ENCODE measurements at places on chromosomes 12 and 14.

GRCh38 chr12:77835969-77836368 is 5.3 kb downstream of the NAV3 start:
- no peak for DNase-seq

GRCh38 chr14:87952307-87953094 is 40.5 kb downstream of the GALC start:
- DNase-seq, result no peak

- no peak for DNase-seq
These were observed at the start of gene COX8C for GRCh38 chr14:93346926-93347721. Gene COX8C, plus strand, starts transcription at chr14:93347182. Its CDS starts 87 bp downstream, at chr14:93347269.

- no peak for DNase-seq
These were observed 27.0 kb downstream of the SENP1 start for GRCh38 chr12:48078901-48079300.

GRCh38 chr12:28021704-28022103 is 49.2 kb upstream of the PTHLH start:
- DNase-seq, result no peak

GRCh38 chr12:41950455-41950854 is 194.2 kb downstream of the GXYLT1 start:
- DNase-seq, result no peak

- DNase-seq, result no peak
These were observed 200.2 kb downstream of the ANO6 start for GRCh38 chr12:45416126-45416525.

DNA sequence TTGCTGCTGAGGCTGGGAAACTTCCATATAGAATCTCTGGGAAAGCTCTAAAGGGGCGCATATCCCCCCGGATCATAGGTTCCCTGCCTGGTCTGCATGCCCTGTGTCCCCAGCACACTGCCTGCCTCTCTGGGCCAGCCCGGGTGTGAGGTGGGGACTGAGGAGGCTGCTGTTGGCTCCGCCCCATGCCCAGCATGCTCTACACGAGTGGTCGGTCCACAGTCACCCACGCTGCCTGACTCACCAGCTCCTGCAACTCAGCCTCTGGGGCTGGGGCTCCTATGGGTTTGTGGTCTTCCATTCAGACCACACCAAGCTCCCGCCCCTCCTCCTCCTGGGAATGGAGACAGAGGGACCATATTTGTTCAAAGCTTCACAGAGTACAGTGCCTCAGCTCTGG is 88.5 kb upstream of the ANO2 start:
- no peak for DNase-seq

DNA sequence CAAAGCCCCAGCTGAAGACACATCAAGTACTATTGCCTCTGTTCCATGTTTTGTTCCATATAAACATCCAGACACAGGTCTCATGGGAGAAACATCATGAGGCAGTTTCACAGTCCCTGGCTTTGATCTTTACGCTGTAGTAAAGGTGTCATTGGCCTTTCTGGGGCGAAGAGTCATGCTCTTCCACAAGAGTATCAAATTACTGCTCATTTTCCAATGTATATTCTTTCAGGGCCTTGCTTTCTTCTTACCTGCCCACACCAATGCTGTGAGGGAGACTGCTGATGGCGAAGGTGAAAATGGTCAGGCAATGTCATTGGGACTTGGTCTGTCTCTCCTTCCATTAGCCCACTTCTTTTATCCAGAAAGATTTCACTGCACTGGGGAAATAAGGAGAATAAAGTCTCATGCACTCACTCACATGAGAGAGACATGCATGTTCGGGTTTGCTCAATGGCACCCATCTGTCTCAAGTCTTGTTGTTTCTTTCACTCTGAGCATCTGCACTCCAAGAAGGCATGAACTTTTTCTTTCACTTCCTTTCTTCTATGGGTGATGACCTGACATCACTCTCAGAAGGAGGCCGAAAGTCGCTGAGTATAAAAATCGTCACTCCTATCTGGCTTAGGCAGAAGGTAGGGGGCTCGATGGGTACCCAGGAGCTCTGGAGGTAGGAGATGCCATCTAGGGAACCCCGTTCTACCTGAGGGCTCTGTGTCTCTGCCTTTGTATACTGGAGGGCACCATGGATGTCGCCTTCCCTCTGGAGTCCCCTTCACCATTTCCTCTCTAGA is 1.3 kb upstream of the JDP2 start:
- no peak for DNase-seq

- DNase-seq, result no peak
These were observed 399.9 kb upstream of the RGS6 start for GRCh38 chr14:71532344-71532743.

GRCh38 chr14:65237023-65237814 is 134.9 kb upstream of the MAX start:
- DNase-seq, result no peak

DNA sequence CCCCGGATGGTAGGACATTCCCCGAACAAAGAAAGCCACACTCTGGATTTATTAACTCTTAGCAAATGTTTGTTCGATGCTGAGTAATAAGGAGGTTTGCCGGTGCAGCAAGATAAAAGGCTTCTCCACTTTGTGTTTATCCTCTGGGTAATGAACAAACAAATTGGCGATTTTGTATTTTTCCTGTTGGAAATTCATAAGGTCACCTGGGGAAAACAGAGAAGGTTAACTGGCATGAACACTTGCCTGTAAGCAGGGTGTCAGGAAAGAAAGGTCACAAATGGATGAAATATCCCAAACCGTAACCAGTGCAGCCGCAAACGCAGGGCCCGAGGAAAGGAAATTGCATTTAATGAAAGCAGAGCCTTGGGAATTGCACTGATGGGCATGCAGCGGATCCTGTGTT is 132.8 kb downstream of the RMST start:
- DNase-seq, result no peak

GRCh38 chr12:62604373-62604772 is 137.7 kb downstream of the MON2 start:
- no peak for DNase-seq

DNA sequence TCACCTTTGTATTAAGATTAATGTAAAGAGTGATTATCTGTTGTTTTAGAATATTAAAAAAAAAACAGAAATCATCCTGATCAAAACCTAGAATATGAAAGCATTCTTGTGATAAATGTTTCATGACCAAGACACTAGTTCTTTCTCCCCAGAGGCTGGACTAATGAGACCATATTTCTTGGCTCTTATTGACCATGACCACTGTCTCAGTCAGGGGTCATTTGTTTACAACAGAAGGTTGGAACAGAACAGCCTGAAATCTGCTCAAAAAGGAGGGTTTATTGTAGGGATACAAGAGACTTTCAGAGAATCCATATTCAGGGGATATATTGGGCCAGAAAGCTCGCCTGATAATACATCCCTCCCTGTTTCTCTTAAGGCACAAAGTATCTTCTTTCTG is 87.7 kb downstream of the TMEM30B start:
- no peak for DNase-seq

DNA sequence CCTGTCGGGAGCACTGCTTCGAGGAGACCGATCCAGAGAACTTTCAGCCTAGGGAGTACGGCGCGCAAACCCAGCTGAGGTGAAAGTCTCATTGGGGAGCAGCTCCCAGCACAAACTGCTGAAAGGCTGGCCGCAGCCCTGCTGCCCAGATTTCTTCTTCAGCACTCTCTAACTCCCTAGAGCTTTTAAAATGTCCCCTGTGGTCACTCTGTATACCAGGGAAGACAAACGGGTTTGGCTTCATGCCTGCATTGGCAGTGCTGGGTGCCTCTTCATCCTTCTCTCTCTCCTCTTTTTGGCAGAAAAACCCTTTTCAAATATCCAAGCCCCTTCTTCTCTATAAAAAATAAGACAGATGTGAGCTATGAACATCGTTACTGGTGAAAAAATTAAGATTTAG is 34.9 kb downstream of the BBS10 start:
- DNase-seq, result no peak

GRCh38 chr14:65128096-65128495 is 25.8 kb upstream of the MAX start:
- DNase-seq, result no peak

- DNase-seq, result no peak
These were observed 6.8 kb upstream of the TESPA1 start for GRCh38 chr12:54991161-54991990.

DNA sequence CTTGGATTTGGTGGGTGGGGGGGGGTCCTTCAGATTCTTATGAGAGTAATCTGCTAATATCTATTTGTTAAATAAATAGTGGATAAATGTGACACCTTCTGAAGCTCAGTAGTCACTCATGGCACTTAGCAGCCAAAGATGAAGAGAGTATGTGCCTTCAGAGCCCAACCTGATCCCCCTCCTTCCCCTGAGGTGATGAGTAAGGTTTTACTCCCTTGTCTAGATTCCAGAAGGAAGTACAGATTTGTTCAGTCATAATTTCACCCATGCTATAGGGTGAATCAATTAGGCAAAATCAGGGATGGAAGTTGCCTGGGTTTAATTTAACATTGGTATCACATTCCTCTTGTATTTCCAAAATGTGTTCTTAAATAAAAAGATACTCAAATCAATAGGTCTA is 340.3 kb upstream of the ATP2B1 start:
- no peak for DNase-seq

- no peak for DNase-seq
These were observed 30.0 kb downstream of the SLC38A2 start for GRCh38 chr12:46342562-46343033.

DNA sequence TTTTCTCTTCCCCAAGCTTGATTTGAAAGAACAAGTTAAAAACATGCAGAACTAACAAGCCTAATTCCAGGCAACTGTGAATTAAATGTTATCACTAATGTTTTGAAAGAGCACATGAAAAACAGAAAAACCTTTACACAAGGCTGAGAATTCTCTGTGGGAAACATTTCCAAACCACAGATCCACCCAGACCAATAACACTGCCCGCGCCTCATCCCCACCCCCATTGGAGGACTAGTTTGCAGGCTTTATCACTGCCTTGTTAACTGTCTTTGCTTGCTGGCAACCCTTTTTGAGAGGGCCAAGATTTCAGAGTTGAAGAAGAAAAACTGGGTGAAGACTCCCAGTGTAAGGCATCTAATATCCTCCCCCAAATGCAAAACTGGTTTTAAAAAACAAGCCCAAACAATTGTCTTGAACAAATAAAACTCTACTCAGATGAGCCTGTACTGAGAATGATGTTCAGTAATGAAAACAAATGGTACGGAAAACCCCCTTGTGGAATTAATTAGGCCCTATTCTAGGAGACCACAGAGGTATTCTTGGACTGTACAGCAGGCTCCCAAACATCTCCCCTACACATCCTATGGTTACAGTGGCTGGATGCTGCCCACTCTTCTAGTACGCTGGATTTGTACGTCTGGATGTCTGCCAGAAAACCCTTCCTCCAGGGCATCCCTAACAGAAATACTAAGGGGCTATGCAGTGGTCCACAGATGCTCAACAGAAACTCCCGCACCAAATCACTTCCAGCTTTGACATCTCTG is 5.8 kb downstream of the MAX start:
- no peak for DNase-seq

- DNase-seq, result no peak
These were observed 2.0 kb downstream of the CIROP start for GRCh38 chr14:23102801-23103200.

DNA sequence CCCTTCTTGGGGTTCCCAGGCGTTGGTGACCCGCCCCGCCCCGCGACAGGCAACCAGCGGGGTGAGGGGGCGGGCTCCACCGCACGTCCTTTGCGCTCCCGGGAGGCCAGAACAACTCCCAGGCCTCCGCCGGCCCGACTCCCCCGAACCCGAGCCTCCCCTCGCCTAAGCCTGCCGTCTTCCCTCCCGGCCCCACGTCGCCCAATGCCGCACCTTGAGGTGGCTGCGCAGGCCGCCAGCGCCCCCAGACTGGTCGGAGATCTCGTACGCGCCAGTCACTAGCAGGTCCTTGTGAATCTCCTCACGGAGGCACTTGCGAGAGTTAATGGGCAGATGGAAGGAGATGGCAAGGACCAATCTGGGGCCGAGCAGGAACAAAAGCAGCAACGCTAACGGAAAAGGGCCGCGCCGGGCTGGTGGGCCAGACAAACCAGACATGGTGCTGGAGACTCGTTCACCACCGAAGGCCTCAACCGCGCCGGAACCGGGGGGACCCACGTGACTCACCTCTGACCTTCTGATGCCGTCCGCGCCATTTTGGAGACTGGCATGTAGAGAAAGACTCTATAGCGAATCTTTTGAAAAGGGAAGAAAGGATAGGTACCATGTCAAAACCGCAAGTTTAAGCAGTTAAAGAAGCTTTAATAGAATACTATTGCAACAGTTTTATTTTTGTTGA is at the start of gene TMED10:
Gene TMED10, minus strand, starts transcription at position 471 of the 679 bp plus-strand sequence. Its CDS starts 33 bp downstream, at position 438.
- peak; percentile 88 for DNase-seq

DNA sequence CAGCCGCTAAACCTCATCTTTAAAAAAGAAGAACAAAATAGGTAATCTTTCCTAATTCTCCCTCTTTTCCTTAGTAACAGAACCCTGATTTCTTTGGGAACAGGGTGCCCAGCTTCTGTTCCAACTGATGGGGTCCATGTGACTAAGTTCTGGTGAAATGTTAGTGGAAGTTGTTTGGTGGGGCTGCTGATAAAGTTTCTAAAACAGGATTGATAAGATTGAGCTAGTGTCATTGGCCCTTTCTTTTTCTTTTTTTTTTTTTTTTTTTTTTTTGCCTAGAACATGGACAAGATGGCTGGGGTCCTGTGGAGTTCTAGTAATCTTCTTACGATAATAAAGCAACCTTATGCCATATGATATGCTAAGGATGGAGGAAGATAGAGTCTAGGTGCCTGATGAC is 16.2 kb upstream of the TUBA1B start:
- DNase-seq, result no peak

DNA sequence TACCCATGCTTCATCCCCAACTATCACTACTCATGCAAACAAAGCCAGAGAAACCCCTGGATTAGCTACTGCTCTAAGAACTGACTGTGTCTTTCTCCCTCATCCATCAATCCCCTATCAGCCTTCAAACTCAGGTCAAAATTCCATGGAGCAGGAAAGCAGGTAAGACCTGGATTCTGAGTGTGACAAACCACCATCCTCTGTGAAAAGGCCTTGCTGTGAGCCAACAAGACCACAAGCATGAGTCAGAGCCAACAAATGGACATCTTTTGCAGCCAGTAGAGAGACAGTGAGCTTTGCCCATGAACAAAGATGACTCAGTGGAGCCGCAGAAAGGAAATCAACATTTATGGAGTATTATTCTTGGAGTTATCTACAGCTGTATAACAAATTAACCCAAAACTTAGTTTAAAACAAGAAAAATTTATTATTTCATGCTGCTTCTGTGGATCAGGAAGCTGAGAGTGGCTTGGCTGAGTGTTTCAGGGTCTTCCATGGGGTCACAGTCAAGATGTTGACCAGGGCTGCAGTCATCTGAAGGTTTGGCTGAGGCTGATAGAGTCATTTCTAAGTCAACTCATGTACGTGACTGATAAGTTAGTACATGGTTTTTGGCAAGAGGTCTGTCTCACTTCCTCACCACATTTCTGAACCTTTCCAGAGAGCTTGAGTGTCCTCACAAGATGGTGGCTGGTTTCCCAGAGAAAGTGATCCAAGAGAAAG is 61.1 kb downstream of the PITPNM2 start:
- DNase-seq, result no peak
